ENCODE measurements at places on chromosomes 7 and 10.

- no peak for DNase-seq
Measured at GRCh38 chr10:114002422-114002821, 41.2 kb upstream of the ADRB1 start.

GRCh38 chr7:72268796-72269195, 143.3 kb downstream of the CALN1 start:
- DNase-seq, result no peak

GRCh38 chr7:73954861-73955260, 73.1 kb upstream of the ELN start:
- no peak for DNase-seq

DNA sequence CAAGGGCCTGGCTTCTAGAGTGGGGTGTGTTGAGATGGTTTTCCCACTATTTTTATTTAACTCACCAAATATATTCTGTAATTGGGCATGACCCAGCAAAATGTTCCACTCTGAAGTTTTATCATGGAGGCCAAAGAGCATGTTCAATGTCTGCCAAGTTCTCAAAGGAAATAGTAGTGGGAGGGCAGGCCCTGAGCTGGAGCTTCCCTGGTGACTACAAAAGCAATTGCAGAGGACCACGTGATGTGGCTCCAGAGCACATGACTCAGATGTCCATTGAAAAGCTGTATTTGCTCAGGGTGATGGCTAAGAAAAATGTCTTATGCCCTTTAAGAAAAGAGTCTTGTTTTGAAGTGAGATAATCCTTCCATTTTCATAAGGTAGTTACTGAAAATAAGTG, 1024.8 kb downstream of the LRMDA start:
- DNase-seq, result no peak

DNA sequence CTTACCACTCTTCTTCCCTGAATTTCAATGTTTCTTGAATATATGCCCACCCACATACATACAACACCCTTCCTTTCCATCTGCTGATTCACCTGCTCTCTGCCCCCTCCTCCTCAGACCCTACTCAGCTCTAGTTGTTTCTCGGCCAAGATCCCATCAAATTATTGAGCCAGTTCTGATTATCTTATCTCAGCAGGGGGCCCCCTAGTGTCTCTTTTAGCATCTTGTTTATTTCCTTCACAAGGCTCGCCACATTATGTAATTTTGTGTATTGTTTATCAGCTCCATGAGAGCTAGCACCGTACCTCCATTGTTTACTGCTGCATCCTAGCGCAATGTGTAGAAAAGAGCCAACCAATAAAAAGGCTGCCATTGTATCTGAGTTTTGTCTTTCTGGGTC, 71.9 kb downstream of the FAM13C start:
- DNase-seq, result no peak

DNA sequence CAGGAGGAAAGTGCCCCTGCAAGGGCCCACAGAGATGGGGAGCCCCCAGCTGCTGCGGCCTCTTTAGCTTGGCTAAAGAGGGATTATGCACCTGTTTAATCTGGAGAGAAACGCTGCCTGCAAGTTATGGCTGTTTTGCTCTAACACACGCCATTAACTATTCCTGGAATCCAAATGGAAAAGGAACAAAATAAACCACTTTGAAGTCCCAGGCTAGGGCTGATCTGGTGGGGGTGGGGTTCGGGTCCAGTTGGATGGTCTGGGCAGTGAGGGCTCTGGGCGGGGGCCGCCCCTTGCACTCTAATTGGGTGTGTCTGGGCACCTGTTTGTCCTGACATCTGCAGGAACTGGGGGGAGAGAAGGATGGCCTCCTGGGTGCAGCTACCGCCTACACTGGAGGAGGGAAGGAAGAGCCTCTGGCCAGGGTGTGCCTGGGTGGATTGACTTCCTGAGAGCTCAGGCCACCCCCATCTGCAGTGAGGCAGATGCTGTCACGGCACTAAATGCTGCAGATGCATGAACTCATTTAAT, 300.6 kb downstream of the ZEB1 start:
- no peak for DNase-seq

DNA sequence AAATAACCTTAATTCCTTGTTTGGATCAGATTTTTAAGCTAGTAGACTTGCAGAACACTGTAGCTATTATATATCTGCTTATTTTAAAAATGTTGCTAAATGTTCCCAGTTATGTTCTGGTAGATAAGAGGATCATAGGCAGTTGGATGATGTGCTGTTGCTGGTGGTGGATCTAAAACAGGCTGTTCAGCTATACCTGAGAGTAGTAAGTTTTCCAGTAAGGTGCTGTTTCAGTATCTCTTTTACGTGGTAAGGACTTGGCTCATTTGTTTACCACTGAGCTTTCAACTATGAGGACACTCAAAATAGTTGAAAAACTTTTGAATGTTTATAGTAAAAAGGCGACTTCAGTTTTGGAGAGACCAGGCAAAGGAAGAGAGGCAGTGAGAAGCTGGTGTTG, 180.9 kb downstream of the CDK14 start:
- DNase-seq, result no peak

- no peak for DNase-seq
Measured at GRCh38 chr7:107659666-107660065, 962 bp upstream of the SLC26A4 start.

All from stimulated activated CD8-positive, alpha-beta memory T cell treated with anti-CD3 and anti-CD28 coated beads, Interleukin-2, amount 100 ng/mL, for 1 hour (primary cell).